Myocyte (in vitro differentiated cells): ENCODE measurements at places on chromosomes 7 and 10. TPM values are rescaled to one million over a fixed set of nuclear protein-coding genes. Genes with fewer than 3 reads are reported as not detected.

Gene MINDY4
- total RNA-seq, result 2.0 and 2.9 TPM in 2 replicates

DNA sequence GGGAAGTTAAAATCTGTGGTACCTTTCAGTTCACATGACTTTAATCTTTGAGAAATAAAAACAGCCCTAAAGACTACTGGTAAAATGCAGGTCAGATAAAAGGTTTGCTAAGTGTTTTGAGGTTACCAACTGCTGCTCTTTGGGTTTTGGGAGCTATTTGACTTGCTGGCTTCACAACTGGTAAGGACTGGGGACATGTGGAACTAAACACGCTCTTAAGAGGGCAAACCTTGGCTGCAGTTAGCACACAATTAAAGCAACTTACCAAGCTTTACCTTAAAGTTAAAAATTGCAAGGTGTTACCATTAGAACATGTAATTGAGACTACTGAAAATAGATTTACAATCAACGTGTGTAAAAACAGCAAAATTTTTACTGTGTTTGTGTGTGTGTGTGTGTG lies 220.2 kb downstream of the PHF14 start:
- peak; percentile 16 for DNase-seq

DNA sequence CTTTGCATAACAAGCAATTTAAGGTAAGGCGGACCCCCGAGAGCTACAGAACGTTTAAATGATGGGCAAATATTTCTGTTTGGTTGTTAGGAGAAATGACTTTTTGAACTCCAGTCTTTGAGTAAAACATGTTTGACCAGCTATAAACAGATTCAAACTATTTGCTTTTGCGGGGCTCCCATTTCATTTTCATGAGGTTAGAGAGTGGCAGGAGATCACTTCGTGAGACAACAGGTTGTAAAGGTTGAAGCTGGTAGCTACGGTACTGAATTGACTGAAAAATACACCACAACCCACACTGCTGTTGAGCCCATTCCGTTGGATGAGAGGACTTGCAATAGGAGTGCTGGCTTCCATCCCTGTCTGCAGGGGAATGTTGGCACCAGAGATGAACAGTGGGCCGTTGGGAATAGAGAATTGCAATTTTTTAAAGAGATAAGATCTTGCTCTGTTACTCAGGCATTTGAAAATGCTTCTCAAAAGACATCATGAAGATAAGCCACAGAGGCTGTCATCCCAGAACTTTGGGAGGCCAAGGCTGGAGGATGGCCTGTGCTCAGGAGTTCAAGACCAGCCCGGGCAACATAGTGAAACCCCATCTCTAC lies 65.7 kb upstream of the CARD11 start:
- no peak for DNase-seq

Gene UNCX
- not detected in 2 replicates for total RNA-seq

DNA sequence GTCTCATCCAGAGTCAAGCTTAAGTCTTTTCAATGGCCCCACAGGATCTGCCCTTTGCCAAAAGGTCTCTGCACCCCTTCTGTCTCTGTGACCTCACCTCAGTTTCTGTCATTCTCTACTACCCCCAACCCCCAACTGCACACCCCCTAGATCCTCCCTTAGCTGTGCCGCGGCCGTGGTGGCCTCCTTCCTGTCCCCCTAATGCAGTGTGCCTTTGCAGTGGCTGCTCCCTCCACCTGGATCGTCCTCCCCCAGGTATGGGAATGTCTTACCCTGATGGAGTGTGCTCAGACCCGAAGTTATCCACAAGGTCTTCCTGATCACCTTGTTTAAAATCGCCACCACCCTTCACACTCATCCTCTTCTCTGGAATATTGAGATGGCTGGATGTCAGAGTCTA lies 9.6 kb downstream of the FGF8 start:
- no peak for DNase-seq

GRCh38 chr7:26165950-26166683 lies 14.1 kb downstream of the NFE2L3 start:
- no peak for DNase-seq

Gene CLCN1
- total RNA-seq, result not detected in 2 replicates

GRCh38 chr10:23829556-23829955 lies 379.4 kb upstream of the KIAA1217 start:
- no peak for DNase-seq

DNA sequence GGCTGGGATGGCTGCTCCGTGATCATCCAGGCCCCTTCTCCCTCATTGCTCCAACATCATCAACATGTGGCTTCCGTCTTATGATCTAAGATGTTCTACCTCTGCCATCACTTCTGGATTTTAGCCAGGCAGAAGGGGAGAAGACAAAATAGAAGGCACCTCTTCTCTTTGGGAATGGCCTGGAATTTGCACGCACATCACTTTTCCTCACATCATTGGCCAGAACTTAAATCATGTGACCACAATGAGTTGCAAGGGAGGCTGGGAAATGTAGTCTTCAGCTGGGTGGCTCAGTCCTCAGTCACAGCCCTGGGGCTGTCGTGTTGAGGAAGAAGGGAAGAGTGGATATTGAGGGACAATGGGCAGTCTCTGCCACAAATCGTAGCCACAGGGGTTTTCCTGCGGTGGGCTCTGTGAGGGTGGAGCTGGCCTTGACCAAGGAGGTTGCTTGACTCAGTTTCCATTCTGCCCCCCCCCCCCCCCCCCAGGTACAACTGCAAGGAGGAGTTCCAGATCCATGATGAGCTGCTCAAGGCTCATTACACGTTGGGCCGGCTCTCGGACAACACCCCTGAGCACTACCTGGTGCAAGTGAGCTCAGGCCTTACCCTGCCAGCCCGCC lies 50.3 kb downstream of the PALD1 start:
- peak; percentile 33 for DNase-seq

DNA sequence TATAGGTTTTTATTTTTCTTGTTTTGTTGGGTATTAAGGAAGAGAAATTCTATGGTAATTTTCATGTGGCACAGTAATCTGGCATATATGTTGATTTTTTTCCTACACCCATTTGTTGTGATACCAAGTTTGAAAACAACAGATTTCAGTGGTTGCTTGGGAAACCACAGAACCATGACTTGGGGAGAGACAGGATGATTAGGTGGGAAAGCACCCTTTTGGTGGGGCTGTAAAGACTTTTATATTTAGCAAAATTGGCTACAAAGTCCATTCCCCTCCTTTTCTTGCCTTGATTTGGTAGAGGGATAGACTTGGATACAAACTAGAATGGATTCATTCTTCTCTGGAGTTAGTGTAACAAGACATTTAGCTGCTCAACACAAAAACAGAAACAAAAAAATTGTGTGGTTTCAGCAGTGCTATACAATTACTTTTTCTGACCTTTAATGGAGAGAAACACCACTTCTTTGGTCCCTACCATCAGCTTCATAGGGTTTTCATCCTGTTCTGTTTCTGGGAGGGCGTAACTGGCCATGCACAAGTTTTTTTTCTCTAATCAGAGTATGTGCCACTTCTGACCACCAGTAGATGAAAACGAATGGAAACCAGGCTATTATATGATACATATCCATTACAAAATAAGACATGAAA lies 52.7 kb downstream of the FIGNL1 start:
- DNase-seq, result no peak

DNA sequence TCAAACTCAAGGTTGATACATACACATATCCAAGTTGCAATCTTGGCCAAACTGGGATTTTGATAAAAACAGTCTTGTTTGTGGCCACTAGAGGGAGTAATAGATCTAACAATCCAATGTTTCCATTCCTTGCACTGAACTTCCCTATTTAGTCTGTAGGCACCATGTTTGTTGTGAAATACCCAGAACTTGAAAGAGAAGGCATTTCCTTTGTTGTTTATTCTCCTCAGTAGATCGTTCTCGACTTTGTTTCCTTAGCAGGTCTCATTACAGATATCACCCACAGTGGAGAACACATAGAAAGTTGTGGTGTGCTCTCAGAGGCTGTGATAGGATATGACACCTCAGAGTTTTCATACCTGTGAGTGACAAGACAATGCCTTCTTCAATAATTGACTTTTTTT lies 70.3 kb upstream of the MXI1 start:
- DNase-seq, result peak; percentile 77

GRCh38 chr10:12922117-12922900 lies 79.2 kb downstream of the CCDC3 start:
- DNase-seq, result no peak

- no peak for DNase-seq
These were observed 13.1 kb downstream of the ADGRA1 start for GRCh38 chr10:133100706-133101415.

- DNase-seq, result no peak
These were observed 1150.3 kb downstream of the TYW1 start for GRCh38 chr7:68146983-68147382.

GRCh38 chr7:131538813-131539179 lies 17.6 kb downstream of the PODXL start:
- DNase-seq, result peak; percentile 93

GRCh38 chr7:33261585-33261984 lies 132.2 kb downstream of the BBS9 start:
- peak; percentile 34 for DNase-seq

Gene SFTPA1
- not detected in 2 replicates for total RNA-seq

GRCh38 chr10:12511651-12512050 lies 162.3 kb downstream of the CAMK1D start:
- DNase-seq, result no peak

- DNase-seq, result no peak
These were observed 28.5 kb upstream of the ZMYND11 start for GRCh38 chr10:106740-107139.

DNA sequence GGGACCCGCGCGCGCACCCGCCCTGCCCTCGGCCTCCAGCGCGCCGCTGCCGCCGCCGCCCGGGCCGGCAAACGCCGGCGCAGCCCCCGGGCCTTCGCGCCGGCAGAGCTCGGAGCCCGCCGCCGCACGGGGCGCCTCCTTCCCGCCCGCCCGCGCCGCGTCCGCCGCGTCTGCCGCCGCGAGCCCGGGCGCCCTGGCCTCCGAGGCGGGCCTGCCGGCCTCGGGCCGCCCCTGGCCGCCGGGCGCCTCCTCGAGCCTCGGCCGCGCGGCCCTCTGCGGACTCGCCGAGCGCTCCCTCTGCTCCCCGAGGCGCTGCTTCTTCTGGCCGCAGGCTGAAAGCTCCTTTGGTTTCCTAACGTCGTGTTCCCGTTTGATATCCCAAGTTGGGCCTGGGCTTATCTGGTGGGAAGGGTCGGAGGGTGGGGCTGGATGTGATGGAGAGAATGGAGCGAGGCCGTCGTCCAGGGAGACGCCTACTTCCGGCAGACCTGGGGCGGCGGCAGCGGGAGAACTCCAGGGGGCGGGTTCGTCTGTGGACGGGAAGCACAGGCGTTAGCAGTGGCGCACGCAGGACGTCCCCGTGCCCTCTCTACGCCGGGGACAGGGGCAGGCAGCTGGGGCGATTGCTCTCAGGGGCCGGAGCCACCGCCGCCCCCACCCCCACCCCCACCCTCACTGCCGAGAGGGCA lies 221.0 kb downstream of the PHTF2 start:
- DNase-seq, result peak; percentile 94

GRCh38 chr10:104076743-104077160 lies 8.9 kb downstream of the COL17A1 start:
- DNase-seq, result peak; percentile 74

- DNase-seq, result no peak
These were observed 445.3 kb upstream of the MGMT start for GRCh38 chr10:129021594-129022304.

GRCh38 chr10:77881636-77882035 lies 44.9 kb downstream of the DLG5 start:
- DNase-seq, result no peak

- no peak for DNase-seq
These were observed 16.7 kb downstream of the LSMEM1 start for GRCh38 chr7:112497481-112497880.

- no peak for DNase-seq
These were observed 221.0 kb downstream of the CDK14 start for GRCh38 chr7:90817151-90817550.

DNA sequence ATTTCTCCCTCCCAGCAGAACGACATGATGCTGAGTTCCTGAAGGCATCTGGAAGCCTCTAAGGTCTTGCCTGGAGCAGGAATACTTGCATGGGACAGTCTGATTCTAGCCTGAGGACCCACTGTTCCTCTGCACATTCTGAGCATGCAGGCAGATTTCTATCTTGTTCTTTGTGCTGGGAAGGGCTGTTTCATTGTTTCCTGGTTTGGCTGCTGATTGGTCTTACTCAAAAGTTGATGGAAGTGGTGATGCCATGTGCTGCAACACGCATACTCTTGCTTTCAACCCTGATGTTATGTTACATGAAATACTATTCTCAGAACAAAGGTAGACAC lies 307.0 kb downstream of the GATA3 start:
- DNase-seq, result no peak

- no peak for DNase-seq
These were observed 1.0 kb downstream of the ACSL5 start for GRCh38 chr10:112374724-112375541.

- DNase-seq, result no peak
These were observed 4.1 kb downstream of the KLF6 start for GRCh38 chr10:3780771-3781467.

DNA sequence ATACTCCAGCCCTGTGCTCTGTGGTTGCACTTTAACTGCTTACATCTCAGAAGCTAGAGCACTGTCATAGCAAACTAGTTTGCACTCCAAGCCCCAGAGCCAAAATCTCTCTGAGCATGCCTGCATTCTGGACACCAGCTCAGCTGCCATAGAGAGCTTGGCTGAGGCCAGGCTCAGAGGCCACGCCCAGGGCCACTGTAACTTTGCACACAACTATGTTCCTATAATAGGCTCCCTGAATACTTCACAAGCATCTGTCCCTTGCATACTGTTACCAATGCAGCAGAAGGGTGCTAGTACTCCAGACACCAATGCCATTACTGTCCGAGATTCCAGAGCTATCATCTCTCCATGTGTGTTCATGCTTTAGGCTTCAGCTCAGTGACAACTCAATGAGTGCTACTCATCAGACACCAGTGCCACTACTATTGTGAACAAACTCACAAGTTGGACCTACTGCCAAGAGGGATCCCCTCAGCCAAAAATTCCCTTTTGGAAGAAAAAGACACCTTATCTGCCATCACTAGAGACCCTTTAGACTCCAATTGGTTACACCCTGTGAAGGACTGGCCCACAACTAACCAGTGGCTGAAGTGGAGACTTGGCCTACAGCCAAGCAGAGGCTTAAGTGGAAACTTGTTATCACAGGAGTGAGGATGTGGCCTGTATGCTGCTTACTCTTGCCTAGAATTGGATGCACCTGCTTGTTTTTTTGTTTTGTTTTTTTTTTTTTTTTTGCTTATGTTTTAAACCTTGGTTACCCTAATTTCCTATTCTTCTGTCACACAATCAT lies 211.6 kb upstream of the MAGI2 start:
- DNase-seq, result peak; percentile 78

Gene OGDH
- total RNA-seq, result 172 and 183 TPM in 2 replicates

DNA sequence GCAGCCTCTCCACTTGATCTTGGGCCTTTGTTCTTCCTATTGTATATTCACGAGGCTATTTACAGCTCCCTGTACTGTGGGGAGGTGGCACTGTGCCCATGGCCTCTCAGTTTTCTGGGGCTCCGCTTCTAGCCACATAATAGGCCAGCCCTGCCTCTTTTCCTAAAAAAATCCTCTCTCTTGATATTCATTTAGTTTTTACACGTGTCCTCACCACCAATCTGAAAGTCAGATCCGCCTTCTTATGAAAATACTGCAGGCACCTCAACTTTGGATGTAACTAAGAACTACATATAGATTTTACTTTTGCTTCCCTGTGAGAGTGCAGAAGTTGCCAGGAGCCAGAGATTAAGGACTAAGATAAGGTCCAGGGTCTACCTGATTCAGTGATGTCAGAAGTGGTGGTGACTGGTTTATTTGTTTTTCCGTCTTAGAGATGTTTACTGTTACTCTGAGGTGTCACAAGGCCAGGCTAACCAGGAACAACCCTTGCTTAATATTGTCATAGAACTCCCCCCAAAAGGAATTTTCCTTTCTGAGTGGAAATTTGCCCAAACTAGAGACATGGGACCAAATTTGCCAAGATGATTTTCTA lies 7.8 kb downstream of the BAMBI start:
- no peak for DNase-seq
